ENCODE measurements at places on chromosomes 12 and 14.

DNA sequence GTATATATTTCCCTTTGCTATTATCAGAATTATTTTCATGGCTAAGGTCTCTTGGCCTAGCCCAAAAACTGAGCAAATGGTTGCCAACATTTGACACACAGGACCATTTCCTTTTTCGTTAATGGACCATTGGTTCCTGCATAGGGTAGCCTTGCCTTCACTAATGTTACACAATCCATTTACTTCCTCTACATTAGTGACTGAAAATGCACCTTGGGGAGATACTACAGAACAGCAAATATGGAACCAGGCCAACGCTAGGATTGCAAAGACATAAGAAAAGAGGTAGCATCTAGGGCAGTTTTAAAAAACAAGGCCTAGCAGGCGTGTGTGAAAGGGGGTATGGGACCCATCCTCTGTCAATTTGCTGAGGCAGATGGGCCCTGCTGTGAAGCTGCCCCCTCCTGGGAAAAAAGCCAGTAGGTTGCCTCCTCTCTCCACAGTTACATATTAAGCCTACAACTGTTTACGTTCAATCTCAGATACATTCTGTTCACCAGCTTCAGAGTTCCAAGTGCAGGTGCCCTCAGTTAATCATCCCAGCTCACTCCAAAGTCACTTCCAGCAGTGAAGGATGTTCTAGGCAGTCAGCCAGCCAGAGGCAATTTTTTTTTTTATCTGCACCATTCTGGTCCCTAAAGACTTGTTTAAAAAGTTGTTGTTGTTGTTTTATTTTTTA, 15.0 kb downstream of the AQP6 start:
- DNase-seq: no peak

- DNase-seq: no peak
These were observed 173.8 kb downstream of the SYNE2 start for GRCh38 chr14:64026600-64026999.

- no peak for DNase-seq
These were observed 28.5 kb downstream of the PAH start for GRCh38 chr12:102888511-102888910.

DNA sequence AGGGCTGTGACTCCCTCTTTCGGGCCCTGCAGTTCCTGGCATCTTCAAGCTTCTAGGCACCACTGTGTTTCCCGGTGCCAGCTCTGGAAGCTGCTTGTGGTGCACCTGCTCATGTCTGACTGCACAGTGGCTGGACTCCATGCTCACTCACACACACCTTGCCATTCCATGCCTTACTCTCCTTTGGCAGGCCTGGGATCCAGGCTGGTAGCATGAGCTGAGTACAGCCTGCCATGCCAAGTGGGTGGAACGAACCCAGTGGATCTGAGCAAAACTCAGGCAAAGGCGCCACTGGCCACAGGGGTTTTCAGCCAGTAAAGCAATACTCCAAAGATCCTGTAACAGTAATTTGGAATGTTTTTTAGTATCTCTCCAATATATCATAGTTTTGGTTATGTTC, 902.7 kb upstream of the USP15 start:
- no peak for DNase-seq

- peak; percentile 87 for DNase-seq
These were observed 269.7 kb downstream of the RAD51B start for GRCh38 chr14:68089146-68089731.

DNA sequence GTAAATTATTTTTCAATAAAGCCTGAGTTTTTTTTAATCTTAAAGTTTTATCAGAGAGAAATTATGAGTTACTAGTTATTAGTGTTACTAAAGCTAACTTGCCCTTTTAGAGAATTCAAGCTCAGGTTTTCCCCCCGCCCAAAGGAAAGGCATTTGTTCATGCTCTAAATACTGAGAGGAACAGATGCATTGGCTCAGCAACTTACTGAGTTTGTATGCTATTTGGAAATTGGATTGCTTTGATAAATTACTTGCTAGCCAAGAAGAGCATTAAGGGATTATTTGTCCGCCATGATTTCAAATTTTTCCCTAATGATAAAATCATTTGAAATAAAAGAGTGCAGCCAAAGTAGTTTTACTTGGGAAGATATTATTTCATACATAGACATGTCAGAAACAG, 149.4 kb downstream of the METTL25 start:
- DNase-seq: no peak

DNA sequence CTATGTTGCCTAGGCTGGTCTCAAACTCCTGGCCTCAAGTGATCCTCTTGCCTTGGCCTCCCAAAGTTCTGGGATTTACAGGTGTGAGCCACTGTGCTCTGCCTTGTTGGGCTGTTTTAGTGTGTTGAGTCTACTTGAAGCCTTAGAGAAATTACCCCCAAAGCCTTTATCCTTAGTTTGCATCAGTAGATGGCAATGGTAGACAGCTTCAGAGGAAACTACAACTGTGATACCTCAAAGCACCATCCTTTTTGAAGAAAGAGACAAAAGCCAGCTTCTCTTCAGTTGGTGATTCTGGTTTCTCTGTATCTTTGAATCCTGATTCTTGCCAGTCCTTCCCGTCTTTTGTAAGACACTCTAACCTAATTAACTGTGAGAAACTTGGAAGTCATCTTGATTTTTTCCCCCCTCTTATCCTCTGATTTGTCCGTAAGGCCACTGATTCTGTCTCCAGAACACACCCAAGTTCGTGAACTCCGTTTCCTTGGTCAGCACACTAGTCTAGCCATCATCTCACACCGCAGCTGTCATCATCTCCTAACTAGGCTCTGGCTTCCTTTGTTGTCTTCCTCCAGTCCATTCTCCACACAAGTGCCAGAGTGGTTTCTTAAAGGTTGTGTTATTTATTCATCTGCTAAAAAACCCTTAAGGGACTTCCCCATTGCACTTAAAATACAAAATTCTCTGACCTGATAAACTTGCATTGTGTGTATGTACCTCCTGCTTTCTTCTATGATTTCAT, 20.2 kb downstream of the ATP2A2 start:
- no peak for DNase-seq

DNA sequence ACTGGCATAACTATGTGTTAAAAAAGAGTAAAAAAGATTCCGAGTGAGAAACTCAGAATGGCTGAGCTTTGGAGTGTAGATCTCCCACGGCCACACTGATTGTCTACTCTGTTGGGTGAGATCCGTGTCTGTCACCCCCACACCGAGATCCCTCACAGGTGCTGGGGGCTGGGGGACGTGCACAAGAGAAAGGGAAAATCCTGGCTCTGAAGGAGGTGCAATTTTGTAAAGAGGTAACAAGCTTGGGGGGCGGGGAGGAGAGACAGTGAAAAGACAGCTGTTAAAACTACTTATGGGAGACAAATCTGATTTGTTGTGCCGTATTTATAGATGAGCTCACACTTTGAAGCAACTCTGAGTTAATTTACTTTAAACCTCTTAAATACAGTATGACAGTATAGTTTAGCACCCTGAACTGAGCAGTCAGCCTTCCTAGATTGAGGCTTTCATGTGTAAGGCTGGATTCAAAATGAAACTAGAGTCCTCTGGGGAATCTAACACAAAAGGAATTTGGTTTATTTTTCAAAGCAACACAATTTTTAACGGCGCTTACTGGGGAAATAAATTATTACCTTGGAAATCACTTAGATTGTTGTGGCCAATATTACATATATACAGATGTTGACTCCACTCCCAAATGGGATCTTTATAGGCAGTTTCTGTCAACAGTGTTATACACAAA, 167.4 kb upstream of the RGS6 start:
- DNase-seq: no peak

- DNase-seq: no peak
These were observed 430.5 kb upstream of the SOX5 start for GRCh38 chr12:24379861-24380521.

DNA sequence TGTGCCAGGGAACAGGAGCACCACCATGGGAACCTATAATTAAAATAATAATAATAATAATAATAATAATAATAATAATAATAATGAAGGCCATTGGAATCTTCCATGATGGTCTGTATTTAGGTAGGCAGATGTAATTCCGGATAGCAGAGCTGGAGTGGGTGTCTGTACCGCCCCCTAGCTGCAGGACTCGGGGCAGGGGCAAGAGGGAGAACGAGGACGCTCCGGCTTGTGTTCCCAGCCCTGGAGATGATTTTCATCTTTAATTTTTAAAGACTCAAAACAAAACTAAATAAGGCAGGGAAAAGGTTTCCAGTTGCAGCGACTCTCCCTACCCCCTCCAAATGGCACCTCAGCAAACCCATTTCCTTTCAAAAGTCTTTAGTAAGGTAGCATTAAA, 501.1 kb downstream of the VRK1 start:
- DNase-seq: peak; percentile 14
